Renal pelvis (tissue), 12 donors: ENCODE measurements at places on chromosomes 3 and 15. TPM values are rescaled to one million over a fixed set of nuclear protein-coding genes. Genes with fewer than 3 reads are reported as not detected.

DNA sequence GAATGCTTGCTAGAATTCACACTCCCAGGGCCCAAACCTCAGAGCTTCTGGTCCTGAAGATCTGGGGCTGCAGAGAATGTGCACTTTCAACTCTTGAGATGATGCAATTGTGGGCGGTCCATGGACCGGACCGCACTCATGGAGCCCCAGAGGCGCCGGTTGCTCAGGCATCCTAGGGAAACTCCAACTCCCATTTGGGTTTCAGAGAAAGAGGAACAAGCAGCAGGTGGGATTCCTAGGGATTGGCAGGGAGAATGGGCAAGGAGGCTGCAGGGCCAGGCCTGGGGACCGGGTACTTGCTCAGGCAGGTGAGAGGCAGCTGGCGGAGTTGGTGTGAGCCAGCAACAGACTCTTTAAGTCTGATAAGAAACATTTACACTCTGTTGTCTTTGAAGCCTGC is 3.5 kb downstream of the NOX5 start:
- DNase-seq, result no peak

DNA sequence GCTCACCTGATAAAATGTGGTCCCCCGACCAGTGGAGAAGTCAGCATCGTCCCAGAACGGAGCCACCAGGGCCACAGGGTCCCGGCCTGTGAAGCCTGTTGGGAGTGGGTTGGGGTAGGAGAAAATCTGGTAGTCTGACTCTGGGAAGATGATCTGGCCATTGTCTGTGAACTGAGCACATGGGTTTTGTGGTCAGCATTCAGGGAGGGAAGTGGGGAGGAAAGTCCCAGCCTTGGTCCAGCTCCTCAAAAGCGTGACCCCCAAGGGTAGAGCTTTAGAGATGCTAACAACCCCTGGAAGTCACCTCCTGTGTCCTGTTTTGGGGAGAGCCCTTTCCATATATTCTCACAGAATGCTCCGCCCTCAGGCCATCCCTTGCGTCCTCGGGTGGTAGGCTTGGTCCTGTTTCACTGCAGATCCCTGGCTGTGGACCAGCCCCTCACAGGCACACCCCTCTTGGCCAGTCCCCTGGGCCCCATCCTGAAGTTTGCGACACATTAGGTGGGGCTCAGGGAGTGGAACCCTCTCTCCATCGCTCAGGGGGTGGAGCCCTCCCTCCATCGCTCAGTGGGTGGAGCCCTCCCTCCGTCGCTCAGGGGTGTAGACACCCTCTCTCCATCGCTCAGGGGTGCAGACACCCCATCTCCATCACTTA is 40.0 kb downstream of the MUC4 start:
- no peak for DNase-seq

DNA sequence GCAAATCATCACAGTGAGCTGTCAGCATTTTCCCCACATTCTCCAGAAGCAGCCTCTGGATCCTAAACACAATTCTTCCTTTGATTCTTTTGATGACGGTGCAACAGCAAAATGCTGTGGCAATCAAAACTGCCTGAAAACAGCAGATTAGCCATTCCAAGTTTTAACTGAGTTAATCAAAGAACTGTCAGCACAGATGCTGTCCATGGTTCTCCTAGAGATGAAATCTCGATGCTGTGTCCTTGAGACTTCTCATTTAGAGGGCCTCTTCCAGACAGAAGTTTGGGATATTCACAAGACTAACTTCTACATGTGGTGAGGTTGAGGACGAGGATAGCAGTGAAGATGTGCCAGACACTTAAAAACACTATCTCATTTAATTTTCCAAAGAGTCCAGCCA is 50.4 kb upstream of the GYG1 start:
- no peak for DNase-seq

- DNase-seq, result no peak
Observed at GRCh38 chr3:42749753-42750231, 23.3 kb downstream of the CCDC13 start.

- DNase-seq, result no peak
Observed at GRCh38 chr3:71956716-71957115, 171.8 kb upstream of the PROK2 start.

DNA sequence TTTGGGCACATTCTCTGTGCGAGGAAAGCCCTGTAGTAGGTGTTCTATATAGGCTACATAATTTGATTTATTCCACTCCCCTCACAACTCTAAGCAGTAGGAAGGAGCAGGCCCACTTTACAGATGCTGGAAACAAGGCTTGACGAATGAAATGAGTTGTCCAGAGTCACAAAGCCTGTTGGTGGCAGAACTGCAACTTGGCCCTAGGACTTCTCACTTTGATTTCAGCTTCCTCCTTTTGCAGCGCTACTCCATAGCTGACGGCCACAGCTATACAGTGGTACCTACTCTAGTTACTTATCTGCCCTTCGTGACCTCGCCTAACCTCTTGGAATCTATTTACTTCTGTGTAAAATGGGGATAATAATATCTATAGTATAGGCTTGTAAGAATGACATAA is 2.5 kb upstream of the IRAK2 start:
- no peak for DNase-seq

DNA sequence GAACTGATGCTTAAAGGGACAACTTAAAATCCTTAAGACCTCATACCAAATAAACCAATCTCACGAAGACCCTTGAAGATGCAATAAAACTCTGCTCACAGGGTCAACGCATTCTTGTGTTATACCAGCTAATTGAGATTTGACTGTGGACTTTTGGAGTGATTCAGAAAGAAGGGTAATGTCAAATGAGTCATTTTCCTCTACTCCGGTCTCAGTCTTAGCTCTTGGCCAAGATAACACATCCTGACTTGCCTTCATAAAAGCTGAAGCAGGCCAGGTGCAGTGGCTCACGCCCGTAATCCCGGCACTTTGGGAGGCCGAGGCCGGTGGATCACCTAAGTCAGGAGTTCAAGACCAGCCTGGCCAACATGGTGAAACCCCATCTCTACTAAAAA is 3.8 kb downstream of the PKM start:
- no peak for DNase-seq

DNA sequence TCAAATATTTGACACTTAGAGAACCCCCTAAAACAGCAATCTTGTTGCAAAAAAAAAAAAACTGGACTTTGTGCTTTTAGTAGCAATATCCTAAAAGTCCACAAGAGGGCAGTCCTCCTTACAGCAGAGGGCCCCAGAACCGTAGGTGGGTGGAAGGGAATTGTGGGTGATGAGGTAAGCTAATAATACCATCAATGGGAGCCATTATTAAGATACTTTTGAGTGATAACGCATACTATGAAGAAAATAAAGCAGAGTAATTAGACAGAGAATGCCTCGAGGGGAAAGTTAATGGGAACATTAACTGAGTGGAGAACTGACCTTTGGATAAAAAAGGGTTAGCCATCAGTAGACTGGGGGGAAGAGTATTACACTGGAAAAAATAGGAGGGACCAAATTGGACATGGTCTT is 229.9 kb downstream of the THRB start:
- DNase-seq, result no peak

DNA sequence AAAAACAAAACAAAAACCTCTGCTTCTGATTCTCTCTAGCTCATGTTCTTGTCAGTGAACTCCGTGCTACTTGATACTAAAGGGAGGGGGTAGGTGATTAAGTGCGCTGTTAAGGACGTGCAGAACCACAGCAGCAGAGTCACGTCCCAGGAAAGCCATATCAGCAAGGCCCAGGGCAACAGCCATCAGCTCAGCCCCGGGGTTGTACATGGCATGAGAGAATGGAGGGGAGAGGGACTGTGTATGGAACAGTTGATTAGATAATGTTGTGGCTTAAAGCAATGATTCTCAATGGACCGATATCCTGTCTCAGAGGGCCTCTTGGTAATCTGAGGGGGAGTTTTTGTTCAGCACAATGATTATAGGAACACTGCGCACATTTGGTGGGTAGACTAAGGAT is 27.6 kb downstream of the C2CD4A start:
- DNase-seq, result no peak

GRCh38 chr3:15796771-15797641 is 773 bp downstream of the ANKRD28 start:
- no peak for DNase-seq

DNA sequence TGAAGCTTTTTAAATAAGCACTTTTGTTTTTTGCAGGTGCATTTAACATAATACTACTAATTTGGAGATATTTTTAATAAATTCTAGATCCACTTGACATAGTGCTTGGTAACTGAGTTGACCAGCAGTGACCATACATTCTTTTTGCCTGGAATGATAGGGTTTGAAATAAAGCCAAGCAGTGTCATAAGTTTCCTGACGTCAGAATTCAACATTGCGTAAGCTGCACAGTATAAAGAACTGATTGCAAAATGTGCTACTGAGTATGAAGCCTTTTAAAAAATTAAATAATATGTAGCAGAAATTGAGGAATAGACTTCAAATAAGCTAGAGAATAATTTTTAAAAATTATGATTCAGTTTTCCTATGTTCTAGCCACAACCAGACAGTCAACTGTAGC is 454.6 kb upstream of the ARPP21 start:
- no peak for DNase-seq

GRCh38 chr15:35481992-35482391 is 64.0 kb downstream of the DPH6 start:
- DNase-seq, result no peak

GRCh38 chr3:195757438-195757770 is 36.6 kb downstream of the MUC20 start:
- no peak for DNase-seq

GRCh38 chr15:68511073-68511991 is 67.5 kb upstream of the CORO2B start:
- no peak for DNase-seq

- DNase-seq, result no peak
Observed at GRCh38 chr3:185582236-185582635, 3.9 kb upstream of the SENP2 start.

DNA sequence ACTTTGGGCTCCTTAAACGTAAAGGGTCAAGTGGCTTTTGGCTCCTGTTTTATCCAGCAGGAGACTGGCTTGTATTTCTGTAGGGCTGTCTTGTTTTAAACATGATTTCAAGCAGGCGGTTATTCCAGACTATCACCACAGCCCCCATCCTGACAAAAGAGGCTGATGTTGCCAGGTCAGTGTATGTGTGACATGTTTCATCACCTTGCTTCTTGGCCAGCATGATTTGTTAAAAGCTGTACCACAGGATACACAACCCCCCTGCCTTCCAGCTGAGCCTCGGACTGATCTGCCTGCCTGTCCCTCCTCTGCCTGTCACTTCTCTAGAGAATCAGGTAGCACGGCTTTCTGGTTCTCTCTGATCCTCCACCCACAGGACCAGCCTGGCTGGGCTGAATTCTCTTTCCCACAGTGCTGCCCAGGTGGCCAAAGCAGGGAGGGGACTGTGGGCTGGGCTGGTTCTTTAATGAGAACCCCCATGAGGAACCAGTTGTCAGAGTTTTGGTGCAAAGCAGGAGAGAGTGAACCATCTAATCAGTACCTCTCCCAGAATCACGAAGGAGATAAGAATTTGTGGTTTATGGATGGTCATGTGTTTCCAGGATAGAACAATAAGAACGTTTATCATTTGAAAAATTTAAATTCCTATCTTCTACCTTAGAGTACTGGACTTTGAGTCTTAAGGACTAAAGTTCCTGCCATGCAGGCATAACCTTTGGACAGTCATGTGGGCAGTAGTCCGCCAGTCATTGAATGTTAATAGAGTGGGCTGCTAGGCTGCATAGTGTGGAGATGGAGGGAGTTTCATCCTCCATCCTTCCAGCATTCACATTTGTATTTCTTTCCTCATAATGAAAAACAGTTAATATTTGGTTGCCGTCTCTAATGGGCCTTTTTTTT is 8.8 kb downstream of the ABHD6 start:
- DNase-seq, result no peak

DNA sequence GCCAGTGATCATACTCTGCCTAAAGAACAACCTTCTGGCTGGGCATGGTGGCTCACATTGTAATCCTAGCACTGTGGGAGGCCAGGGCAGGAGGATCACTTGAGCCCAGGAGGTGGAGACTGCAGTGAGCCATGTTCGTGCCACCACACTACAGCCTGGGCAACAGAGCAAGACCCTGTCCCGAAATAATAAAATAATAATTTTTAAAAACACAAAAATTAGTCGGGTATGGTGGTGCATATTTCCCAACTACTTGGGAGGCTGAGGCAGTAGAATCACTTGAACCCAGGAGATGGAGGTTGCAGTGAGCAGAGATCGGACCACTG is 34.5 kb upstream of the ARID3B start:
- DNase-seq, result no peak

GRCh38 chr3:186930143-186930640 is at the start of gene ST6GAL1:
Gene ST6GAL1 (plus strand): TSS chr3:186930526. CDS start chr3:187042704, 112,178 bp downstream.
- DNase-seq, result peak; percentile 75

DNA sequence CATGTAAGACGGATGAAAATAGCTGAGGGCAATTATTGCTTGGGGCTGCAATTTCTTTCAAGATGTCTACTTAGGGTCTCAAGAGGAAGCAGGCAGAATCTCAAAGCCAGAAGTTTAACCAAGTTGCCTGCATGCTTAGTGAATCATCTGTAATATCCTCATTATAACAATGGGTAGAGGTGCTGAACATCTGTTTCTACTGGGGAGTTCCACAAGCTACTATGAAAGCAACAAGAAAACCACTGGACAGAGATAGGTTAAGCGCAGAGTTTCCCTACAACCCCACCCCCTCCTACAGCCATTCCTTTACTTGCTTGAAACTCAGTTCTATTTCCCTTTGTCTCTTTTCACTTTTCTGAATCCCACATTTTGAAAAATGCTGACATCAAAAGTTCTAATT is 759.4 kb upstream of the GBE1 start:
- no peak for DNase-seq

DNA sequence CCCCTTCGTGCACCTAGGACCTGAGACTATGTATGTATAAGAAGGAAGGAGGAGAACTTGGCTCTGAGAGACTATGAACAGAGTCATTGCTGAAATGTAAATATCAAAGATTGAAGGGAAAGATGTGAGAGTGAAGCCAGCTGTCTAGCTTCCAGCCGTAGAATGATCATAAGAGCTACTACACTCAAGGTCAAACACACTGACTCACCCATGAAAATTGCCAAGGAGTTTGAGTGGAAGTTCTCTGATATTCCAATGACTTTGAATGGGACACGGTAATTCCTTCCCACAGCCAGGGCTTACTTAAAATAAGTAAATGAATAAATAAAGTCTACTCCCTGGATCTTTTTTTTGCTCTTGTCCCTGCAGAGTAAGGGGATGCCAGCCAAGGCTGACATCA is 398.9 kb upstream of the TPRG1 start:
- no peak for DNase-seq

- DNase-seq, result no peak
Observed at GRCh38 chr3:142716102-142716501, 7.7 kb upstream of the TRPC1 start.

- no peak for DNase-seq
Observed at GRCh38 chr15:55710286-55710685, 32.7 kb downstream of the PRTG start.

The ADGRG7 gene
- 0.04 TPM for polyA plus RNA-seq

The ZSCAN29 gene
- 23.3 TPM for polyA plus RNA-seq

The RPS17 gene
- polyA plus RNA-seq, result 2,548 TPM

The IL17RE gene
- polyA plus RNA-seq, result 17.0 TPM

The PLA2G4E gene
- not detected for polyA plus RNA-seq

The IGSF11 gene
- 3.8 TPM for polyA plus RNA-seq

The SPINK8 gene
- 0.33 TPM for polyA plus RNA-seq

The TUSC7 gene
- not detected for polyA plus RNA-seq

The CRABP1 gene
- polyA plus RNA-seq, result 44.4 TPM

The GALNT15 gene
- 2.2 TPM for polyA plus RNA-seq

The THSD4 gene
- 31.9 TPM for polyA plus RNA-seq

The CPNE9 gene
- polyA plus RNA-seq, result 0.10 TPM

The RASL12 gene
- polyA plus RNA-seq, result 7.2 TPM
